NCI-H460 (cell line): ENCODE measurements at places on chromosomes 2 and 18.
A peak's percentile ranks its signal among the peaks of the same experiment; 100 is the strongest.

DNA sequence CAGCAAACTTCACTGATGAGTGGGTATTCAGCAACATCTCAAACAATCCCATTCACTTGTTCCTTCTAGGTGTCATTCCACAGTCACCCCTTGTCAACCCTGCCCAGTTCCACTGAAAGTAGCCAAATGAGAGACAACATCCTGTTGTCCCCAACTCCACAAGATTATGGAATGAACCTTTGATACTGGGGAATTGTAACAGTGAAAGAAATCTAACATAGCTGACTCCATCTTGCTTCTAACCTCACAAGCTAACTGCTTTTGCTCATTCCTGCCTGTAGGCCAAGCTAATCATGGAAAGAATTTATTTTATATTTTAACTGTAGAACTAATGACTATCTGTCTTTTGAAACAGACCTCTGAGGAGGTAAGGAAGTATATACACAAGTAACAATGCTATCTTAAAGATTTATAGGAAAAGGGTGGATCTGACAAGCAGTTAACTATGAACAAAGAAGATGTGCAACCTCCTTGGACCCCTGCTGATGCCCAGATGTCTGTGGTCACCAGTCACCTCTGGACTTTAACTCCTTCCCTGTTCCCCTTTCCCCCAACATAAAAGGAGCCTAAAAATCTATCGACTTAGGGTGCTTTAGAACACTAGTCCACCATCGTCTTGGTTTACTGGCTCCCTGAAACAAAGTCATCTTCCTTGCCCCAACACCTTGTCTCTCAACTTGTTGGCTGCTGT lies 6.9 kb upstream of the ANXA4 start:
- DNase-seq = no peak

GRCh38 chr18:52341608-52342381 lies 1.8 kb downstream of the DCC start:
- DNase-seq = no peak

- DNase-seq = no peak
These were observed 66.7 kb upstream of the SLC39A10 start for GRCh38 chr2:195590199-195590860.

DNA sequence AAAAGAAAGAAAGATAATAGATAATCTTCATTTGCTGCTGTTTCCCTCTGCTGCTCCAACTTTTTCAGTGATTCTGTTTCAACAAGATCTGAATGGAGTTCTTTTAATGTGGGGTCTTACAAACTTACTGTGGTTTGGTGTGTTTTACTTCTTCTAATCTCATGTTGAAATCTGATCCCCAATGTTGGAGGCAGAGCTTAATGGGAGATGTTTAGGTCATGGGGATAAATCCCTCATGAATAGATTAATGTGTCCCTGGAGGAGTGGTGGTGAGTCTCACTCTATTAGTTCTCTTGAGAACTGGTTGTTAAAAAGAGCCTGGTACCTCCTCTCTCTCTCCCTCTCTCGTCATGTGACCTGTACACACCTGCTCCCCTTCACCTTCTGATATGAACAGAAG lies 442.4 kb downstream of the EPHA4 start:
- DNase-seq = no peak

DNA sequence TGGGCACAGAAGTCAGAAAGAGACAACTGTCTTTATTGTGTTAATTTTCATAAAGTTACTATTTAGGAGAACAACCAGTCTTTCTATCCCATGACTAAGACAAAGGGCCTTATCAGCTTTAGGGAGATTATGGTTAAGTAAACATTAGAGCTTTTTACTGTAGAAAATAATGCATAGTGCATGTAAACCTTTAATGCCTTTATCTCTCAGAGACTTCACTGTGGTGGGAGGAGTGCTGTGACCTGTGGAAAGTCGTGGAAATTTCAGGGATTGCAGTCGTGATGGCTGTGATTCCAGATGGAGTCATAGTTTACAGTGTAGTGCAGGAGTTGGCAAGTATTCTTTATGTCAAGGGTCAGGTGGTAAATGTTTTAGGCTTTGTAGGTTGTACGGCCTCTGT lies 15.8 kb downstream of the ZNF236 start:
- DNase-seq = no peak

GRCh38 chr2:233426619-233427342 lies 72.5 kb downstream of the DGKD start:
- peak; percentile 61 for DNase-seq

DNA sequence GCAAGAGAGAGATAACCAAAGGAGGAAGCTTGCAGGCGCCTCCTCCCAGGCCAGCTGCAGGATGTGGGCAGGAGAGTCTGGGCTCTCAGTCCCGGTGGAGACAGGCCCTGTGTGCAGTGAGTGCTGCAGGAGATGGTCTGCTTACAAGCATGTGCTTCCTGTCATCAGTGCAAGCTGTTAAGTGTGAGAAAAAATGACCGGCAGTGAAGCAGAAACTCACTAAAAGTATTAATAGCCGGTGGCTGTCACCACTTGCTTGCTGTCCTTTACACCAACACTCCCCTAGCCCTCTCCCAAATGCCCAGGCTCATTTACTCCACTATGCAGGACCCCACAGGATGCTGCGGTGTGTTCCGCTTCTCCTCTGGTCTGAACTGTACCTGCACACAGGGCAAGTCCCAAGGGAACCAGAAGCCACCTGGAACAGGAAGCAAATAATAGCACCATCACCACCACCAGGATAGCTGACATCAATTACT lies 435.6 kb upstream of the HS6ST1 start:
- DNase-seq = no peak

GRCh38 chr2:11410101-11410500 lies 55.9 kb downstream of the E2F6 start:
- no peak for DNase-seq

DNA sequence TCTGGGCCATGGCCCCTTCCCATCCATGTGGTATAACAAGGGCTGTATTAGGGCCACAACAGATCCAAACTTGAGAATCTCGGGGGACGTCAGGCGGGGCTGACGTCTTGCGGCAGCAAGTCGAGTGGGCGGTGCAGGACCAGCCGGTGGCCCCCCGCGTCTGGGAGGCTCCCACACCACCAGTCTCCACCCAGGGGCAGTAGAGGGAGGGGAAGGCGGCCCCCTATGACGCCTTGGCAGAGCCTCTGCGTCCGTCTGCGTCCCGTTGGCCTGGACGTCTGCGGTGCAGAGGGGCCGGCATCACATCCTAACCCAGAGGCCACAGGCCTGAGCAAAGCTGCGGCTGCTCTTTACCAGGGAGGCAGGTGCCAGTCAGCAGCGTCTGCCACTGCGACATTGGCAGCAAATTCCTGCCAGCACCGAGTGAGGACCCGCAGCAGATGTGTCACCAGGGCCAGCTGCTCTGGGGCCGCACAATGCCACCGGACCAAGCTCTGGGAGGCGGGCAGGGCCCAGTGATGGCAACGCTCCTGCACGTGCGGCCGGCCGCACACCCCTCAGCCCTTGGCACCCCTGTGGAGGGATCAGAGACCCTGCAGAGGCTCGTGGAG lies 73.8 kb downstream of the KCNG2 start:
- no peak for DNase-seq

- DNase-seq = no peak
These were observed 802.9 kb upstream of the ID2 start for GRCh38 chr2:7878786-7879482.

DNA sequence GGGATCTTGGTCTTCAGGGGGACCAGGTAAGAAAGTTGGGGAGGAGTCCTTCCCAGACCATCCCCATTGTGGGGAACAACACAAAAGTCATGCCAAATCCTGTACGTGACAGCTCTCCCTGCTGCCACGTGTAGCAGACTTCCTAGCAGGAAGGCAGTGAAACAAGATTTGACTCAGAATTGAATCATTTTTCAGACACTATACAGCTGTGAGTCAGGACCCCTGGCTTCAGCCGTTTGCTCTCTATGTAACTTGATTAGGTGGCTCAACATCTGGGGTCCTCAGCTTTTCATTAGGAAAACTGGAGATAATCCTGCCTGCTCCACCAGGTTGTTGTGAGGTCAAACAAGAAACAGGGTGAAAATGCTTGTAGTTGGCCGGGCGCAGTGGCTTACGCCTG lies 32.9 kb upstream of the PDCL3 start:
- DNase-seq = no peak

DNA sequence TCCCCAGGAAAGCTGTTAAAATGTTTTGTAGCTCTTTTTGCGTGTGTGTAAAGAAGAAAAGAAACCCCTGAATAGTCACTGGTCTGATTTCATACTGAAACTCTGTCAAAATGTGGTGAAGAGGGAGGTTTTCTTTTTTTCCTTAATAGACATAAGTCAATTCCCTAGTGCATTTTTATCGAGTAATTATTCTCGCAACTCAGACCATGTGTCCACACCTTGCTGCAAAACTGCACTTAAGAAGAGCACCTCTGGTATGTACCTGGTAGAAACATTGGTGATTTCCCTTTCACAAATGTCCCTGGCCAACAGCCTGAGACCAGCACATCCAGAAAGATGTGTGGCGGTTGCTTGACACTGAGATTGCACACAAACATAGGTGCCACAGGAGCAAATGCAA lies 159.9 kb downstream of the ZNF521 start:
- DNase-seq = no peak

- no peak for DNase-seq
These were observed 16.8 kb upstream of the SLC1A4 start for GRCh38 chr2:64972426-64972825.

DNA sequence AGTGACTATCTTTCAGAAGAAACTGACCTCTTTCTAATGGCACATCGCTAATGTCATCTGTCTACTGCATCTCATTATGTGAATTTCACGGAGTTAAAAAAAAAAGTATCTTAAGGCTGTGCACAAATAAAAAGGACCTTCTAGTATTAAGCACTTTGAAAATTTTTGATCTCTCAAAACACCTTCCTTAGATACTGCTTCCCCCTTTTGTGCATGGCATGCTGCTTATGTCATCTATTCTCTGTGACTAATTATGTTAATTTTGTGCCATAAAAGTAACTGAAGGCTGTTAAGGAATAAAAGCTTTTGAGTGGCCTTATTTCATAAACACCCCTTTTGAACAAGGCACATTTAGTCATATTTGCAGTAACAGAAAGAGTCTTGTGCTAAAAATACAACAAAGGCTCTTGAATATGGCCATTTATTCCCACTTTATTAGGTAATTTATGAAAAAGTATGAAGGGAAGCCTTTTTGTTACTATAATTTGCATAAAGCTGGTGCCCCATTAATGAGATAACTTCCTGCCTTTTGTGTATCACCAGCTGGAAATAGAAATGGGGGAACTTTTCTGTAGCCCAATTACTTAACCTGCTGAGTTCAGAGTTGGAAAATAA lies 1412.0 kb upstream of the ZEB2 start:
- no peak for DNase-seq

- DNase-seq = no peak
These were observed 21.0 kb upstream of the CTLA4 start for GRCh38 chr2:203846490-203847105.

DNA sequence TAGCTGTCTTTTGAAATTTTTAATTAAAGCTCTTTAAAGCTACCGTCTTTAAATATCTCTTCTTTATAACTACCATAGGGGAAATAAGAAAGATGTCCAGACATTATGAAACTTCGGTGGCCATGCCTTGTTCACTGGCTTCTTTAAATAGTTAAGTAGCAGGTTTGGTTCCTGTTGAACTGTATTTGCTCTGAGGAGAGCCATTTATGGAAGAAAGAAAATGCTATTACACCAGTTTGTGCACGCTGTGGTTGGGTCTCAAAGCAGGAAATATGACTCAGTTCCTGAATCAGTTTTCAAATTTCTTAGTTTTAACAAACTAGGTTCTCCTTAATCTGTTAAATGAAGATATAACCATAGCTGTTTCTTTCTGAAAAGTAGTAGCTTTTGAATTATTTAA lies 12.2 kb downstream of the ARPC2 start:
- DNase-seq = no peak

GRCh38 chr2:19617257-19617848 lies 258.9 kb upstream of the OSR1 start:
- DNase-seq = no peak
